ENCODE measurements at places on chromosomes 5 and 9.

DNA sequence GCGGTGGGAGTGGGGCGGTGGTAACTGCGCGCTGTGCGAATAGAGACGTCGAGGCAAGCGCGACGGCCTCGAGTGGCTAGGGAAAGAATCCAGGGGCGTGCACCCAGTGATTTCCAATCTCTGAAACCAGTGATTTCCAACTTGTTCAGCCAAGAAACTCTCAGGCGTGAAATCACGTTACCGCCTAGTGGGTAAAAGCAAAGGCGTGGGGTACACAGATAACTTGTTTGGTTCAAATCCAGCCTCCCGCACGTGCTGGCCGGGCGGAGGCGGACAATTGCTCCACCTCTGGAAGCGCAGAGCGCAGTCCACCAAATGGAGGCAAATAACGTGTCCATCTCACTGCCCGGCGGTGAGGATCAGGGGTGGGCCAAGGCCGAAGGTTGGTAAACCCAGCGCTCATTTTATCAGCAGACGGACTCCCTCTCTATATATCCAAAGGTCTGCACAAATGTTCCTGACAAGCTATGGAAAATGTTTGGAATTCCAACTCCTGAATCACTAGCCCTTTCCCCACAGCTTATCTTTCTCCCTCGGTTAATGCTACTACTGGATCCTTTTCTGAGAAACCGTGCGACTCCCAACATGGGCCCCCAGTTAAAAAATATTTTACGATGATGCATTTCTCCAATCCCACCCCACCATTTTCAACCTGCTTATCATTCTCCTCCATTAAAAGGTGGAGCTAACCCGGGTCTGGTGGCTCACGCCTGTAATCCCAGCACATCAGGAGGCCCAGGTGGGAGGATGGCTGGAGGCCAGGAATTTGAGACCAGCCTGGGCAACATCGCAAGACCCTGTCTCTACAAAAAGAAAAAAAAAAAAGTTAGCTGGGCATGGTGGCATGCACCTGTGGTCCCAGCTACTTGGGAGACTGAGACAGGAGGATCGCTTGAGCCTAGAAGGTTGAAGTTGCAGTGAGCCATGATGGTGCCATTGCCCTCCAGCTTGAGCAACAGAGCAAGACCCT lies 950 bp upstream of the FNBP1 start:
- no peak for DNase-seq

DNA sequence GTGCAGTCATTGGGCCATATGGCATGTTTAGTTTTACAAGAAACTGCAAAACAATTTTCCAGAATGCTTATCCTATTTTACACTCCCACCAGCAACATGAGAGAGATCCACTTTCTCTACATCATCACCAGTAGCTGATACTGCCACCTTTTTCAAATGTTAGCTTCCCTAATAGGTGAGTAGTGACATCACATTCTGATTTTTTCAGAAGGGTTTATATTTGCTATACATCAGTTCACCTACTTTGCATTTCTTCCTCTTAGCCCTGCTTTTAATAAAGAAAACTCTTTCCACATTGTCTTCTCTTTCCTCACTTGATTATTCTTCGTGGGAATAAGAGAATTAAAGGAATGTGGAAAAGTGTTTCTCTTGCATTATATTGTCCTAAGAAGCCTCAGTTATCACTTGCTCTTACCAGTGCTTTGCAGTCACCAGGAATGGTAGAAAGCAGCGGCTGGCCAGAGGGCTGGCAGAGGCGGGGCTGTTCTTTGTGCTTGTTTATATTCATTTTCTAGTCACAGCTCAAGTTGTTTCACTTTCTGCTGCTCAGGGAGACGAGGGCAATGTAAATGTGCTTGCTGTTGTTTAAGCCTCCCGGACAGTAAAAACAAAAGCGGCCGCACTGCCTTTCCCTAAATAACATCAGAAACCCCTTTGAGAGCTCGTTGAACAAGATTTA lies 164.8 kb downstream of the HSD17B3 start:
- no peak for DNase-seq

GRCh38 chr9:127634021-127634420 lies 21.9 kb downstream of the STXBP1 start:
- no peak for DNase-seq

- DNase-seq: no peak
Observed at GRCh38 chr5:40841068-40841805, at the start of gene CARD6. TSS of gene CARD6 (plus strand) at chr5:40841367. CDS start at chr5:40841383, 16 bp downstream.

DNA sequence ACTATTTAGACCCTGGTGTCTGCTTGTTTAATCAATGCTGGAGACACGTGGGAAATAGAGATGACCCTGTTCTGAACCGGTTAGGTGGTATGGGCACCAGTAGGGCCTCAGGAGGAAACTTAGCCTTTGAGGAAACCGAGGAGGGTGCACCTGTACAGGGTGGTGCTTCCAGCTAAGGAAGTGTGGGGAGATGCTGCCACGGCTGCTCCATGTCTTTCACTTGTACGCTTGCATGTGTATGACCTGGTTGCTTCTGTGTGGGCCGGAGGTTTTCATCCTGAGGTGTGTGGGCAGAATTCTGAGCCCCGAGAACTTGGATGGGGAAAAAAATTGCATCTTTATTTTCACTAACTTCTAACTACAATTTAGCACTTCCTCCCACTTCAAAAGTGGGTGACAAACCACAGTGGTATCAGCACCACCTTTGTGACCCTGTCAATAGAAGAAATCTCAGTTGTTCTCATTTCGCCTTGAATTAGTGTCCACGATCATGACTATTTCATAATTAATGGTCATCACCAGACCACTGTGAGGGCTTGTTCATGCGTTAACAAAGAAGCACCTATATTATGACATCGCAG lies 99.8 kb upstream of the SPATA31C2 start:
- no peak for DNase-seq

- DNase-seq: no peak
Observed at GRCh38 chr9:126450668-126451205, 124.1 kb downstream of the MVB12B start.

GRCh38 chr5:103511554-103511885 lies 51.1 kb downstream of the NUDT12 start:
- peak; percentile 22 for DNase-seq
